Fibroblast of the conjunctiva (primary cell): ENCODE measurements at places on chromosomes 7 and 10.
A peak's percentile ranks its signal among the peaks of the same experiment; 100 is the strongest.

- DNase-seq, result no peak
Observed at GRCh38 chr10:26831936-26832335, 28.8 kb downstream of the ABI1 start.

DNA sequence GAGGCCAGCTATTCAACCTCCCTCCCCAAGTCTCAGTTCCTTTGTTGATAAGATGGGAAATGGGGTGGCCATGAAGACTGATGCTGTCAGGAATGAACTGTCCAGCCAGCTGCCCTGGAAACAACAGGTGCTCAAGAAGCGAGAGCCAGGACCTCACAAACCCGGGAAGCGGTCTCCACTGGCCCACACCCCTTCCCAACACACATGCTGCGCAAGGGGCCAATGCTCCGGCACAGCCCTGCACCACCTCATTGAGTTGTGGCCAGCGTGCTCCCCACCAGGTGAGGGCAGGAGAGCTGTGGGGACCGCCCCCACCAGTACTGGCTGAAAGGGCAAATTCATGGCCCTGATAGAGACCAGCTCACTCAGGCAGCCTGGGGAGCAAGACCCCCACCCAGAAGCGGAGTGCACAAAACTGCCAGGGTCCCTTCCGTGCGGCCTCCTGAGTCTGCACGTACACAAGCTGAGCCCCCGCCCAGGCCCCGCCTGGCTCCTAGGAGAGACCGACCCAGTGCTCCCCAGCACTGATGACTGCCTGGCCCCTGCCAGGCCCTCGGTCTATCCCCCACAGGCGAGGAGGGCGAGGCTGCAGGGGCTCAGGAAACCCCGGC is 216.6 kb downstream of the MAD1L1 start:
- no peak for DNase-seq

DNA sequence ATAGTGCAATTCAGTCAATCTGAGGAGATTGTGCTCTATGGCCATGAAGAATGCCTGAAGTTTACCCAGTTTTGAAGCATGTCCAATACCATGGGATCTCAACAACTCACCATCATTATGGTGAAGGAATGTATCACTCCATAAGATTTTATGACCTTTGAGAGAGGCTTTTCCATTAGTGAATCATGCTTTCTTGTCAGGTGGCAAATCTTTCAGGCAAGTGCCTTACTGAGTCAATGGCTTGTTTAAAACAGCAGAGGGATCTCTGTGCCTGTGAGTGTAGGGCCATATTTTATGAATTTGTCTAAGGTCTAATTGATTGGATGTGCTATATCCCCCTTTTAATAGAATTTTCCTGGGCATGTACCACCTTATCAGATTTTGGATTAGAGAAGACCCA is 131.5 kb downstream of the CCDC7 start:
- no peak for DNase-seq

DNA sequence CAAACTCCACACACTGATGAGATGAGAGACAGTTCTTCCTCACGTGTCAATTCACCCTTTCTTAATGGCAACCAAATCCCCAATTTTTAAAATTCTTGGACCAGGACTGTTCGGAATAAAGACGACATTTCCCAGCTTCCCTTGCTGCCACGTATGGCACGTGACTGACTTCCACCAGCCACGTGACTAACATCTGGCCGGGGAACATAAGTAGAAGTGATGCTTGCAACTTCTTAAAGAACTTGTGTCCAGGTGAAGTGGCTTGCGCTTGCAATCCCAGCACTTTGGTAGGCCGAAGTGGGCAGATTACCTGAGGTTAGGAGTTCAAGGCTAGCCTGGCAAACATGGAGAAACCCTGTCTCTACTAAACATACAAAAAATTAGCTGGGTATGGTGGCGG is 405.1 kb downstream of the CALN1 start:
- no peak for DNase-seq

DNA sequence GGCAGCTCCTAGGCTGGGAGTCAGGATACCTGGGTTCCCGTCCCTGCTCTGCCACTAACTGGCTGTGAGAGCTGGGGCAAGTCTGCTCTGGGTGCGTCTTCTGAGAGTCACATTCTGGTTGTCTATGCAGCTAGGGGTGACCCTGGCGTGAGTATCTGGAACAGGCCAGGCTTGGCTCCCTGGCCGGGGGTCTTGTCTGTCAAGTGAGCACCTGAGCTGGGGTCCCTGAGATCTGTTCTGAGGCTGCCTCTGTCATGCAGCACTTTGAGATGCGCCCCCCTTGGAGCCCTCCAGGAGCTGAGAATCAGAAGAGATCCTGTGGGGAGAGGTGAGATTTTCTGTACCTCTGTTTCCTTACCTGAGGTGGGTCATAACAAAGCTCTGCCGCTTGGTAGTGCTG is 7.5 kb downstream of the AGAP3 start:
- DNase-seq, result no peak

DNA sequence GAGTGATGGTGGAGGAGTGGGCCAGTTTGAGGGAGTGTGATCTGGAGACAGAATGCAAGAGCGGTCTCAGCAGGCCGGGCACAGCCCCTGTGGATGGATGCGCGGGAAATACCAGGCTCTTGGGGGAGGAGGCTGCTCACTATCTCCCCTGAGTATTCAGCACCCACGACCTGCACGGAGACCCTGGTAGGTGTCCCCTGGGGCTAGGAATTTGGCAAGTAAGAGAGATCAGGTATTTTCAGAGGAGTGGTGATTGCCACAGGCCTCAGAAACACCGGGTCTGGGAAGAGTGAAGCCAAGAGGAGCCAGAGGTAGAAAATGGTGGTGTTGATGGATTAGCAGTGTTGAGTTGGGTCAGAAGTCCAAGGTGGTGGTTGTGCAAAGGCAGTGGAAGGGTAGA is 426.3 kb downstream of the PAXIP1 start:
- no peak for DNase-seq

DNA sequence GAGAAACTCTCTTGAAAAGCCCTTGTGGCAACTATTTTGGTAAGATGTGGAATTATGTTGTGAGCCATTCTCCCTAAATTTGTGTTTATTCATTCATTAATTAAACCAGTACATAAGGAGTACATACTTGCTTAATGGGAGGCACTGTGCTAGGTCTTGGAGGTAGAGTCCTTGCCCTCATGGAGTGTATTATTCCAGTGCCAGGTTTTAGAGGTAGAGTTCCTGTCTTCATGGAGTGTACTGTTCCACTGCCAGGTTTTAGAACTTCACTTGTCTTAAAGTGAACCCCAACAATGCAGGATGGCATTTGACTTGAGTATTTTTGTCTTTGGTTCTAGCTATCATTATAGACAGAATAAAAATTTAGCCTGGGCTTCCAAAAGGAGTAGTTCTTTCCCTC is 8.8 kb downstream of the MXI1 start:
- DNase-seq, result no peak

DNA sequence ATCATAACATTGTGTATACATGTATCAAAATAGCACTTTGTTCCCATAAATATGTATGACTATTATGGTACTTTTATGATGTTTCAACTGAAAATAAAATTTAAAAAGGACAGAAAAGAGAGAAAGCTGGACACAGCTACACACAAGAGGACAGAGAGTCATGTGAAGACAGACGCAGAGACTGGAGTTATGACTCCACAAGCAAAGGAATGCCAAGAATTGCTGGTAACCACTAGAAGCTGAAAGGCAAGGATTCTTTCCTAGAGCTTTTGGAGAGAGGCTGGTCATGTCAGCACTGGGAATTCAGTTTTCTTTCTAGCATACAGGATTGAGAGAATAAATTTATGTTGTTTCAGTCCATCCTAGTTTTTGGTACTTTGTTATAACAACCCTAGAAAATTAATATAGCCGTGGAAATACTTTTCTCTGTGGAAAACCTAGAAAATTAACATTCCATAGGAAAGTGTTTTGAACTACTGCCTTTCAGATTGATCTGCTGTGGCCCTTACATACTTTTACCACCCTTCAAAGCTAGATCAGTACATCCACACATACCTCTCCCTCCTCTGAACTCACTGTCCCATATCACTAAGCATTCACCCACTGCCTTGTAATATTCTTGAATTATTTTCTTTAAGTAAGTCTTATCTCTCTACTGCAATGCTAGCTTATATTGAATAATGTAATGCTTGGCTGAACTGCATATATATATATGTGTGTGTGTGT is 575.3 kb downstream of the IPMK start:
- DNase-seq, result peak; percentile 66

DNA sequence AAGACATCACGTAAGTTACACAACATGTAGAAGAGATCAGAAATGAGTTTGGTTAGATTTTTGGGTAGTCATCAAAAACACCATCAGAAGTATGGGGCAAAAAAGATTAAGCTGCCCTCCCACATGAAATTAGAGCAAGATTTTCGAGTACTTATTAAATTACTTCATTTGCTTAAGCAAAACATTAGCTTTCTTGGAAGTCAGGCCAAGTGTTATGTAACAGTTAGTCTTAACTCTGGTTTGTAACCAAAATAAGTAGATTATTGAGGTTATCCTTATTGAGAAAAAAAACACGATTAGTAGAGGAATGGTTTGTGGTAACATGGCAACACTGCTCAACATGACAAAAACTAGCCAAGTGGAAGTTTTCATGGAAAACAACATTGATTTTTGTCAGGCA is 37.9 kb downstream of the HBP1 start:
- no peak for DNase-seq

GRCh38 chr7:44796034-44796503 is 412 bp upstream of the PPIA start:
- no peak for DNase-seq

- DNase-seq, result no peak
Observed at GRCh38 chr10:69745698-69746097, 56.0 kb upstream of the COL13A1 start.

DNA sequence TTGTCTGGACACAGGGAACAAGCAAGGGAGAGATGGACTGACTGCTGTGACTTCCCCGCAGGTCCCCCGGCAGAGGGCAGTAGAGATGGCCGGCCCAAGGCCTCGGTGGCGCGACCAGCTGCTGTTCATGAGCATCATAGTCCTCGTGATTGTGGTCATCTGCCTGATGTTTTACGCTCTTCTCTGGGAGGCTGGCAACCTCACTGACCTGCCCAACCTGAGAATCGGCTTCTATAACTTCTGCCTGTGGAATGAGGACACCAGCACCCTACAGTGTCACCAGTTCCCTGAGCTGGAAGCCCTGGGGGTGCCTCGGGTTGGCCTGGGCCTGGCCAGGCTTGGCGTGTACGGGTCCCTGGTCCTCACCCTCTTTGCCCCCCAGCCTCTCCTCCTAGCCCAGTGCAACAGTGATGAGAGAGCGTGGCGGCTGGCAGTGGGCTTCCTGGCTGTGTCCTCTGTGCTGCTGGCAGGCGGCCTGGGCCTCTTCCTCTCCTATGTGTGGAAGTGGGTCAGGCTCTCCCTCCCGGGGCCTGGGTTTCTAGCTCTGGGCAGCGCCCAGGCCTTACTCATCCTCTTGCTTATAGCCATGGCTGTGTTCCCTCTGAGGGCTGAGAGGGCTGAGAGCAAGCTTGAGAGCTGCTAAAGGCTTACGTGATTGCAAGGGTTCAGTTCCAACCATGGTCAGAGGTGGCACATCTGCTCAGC is 6.0 kb downstream of the CYREN start:
- DNase-seq, result peak; percentile 40

DNA sequence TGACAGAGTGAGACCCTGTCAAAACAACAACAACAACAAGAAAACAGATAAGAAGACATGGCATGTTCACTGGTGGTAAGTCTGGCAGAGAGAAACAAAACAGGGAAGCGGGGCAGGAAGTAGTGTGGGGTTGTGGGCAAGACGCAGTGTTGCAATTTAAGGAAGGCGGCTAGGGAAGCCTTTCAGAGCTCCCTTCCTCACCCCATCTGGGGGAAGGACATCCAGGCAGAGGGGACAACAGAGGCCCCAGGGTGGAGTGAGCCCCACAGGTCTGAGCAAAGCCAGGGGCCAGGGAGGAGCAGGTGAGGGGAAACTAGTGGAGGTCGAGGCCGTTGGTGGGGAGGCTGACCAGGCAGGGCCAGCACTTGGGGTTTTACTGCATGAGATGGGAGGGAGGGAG is 16.8 kb downstream of the LAT2 start:
- DNase-seq, result no peak

GRCh38 chr10:72292223-72292691 is 18.5 kb downstream of the DDIT4 start:
- no peak for DNase-seq

DNA sequence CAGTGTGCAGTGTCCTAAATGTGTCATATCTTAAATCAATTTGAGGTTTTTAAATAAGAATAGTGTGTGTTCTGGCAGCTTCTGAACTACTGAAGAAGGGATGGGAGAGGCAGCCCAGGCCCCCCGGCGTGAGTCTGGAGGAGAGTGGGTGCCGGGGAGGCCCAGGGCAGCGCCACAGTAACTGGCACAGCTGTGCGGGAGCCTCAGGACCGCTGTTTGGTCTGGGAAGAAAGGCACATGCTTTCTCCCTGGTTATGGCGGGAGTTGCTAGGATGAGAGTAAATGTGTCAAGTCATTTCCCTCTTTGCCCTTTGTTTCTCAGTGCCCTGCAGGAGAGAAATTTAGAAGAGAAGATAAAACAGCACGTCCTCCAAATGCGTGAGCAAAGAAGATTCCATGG is 31.9 kb upstream of the PWWP2B start:
- no peak for DNase-seq

- DNase-seq, result no peak
Observed at GRCh38 chr7:148623586-148624282, 33.2 kb downstream of the C7orf33 start.

DNA sequence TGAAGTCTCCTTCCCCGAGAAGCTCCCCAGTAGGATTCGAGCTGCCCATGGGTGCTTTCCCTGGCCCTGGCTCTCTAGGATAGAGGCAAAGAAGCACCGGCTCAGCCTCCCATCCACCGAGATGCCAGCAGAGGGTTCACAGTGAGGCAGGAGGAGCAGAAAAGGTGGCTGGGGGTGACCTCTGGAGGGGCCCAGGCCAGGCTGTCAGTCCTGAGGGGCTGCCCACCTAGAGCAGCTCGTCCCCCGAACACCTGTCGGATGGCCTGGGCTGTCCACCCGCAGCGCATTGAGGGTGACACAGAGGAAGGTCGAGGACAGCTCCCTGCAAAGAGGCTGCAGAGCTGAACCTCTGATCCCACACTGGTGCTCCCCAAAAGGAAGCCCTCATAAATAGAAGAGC is 167.2 kb upstream of the PPP2R2D start:
- DNase-seq, result no peak

DNA sequence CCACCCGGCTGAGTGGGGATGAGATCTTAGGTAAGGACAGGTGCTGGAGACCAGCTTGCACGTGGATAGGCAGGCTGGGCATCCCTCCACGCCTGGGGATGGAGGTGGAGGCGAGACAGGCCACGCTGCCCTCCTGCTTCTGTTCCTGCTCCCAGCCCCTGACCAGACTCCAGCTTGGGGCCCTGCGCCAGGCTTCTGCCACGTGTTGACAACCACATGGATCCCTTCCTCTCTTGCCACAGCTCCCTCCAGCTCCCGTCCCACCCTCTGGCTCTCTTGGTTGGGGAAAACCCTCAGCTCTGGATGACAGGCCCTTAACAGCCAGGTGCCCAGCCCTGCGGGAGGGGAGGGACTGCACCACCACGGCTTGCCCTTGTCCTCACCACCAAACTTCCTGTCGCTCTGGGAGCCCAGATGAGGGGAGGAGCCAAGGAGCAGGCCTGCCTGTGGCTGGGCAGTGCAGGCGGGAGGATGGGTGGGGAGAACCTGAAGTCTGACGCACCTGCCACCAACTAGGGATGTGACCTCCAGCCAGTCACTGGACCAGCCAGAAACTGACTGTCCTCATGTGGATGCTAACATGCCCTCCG is 36.0 kb downstream of the KCNH2 start:
- no peak for DNase-seq

- DNase-seq, result no peak
Observed at GRCh38 chr10:84665883-84666463, 337.6 kb downstream of the CCSER2 start.
